Progenitor cell of endocrine pancreas (in vitro differentiated cells): ENCODE measurements at places on chromosomes 7 and 10.

GRCh38 chr10:92354587-92354986, 63.6 kb downstream of the MARCHF5 start:
- DNase-seq = no peak

DNA sequence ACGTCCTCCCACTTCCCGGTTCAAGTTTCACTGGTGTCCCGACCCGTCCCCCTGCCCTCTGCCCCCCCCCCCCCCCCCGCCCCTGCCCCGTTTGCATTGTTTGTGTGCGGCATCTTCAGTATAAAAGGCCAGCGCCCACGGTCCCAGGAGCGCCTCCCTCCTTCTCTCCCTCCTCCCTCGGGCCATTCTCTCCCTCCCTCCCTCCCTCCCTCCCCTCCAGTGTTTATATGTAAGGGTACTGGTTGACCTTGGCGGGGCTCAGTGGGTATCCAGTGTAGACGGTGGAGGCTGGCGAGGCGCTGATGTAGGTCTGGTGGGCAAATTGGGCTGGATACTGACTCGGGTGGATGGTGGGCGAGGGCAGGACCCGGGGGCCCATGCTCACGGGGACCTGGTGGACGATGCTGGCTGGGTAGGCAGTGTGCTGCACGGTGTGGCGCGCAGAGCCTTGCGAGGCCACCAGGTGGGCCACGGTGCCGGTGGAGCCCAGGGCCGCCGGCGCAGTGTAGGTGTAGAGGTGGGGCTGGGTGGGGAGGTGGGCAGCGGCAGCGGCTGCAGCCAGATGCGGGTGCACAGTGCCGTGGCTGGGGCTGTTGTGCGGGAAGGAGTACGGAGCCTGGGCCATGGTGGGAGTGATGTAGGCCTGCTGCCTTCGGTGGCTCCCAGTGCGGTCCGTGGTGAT, 49.4 kb downstream of the CLEC2L start:
- no peak for DNase-seq

GRCh38 chr10:130497056-130498010, 361.1 kb downstream of the GLRX3 start:
- DNase-seq = no peak

DNA sequence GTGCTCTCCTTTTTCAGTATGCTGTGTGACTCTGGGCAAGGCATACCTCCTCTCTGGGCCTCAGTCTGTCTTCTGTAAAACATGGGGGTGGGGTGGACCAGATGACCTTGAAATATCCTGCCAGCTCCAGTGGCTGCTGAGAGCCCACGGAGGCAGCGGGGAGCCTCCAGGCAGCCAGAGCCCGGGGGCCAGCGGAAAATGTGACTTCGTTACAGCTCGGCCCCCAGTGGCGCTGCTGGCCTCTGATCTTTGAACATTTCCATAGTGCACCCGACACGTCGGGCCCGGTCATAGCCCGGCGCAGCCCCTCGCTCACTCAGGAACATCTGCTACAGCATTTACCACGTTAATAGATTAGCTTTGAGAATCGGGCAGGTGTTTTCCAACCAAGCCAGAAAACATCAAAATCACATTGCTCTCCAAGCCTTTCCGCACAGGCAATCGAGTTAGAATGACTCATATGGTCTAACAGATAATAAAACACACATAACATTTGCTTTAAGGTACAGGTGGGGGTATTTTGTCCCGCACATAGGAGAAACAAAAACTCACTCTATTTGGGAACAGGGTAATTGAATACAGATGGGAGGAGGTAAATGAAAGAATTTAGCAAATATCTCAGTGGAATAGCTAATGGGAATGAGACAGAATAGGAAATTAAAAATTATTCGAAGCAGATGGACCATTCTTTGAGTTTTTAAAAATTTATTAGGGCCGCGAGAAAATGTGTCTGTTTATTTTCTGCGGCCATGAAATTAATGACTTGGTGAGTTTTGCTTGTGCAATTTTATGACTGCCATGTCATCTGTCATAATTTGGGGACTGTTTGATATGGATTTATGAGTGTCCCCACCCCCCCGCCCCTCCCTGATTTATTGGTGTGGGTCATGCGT, 26.3 kb upstream of the COMTD1 start:
- no peak for DNase-seq

DNA sequence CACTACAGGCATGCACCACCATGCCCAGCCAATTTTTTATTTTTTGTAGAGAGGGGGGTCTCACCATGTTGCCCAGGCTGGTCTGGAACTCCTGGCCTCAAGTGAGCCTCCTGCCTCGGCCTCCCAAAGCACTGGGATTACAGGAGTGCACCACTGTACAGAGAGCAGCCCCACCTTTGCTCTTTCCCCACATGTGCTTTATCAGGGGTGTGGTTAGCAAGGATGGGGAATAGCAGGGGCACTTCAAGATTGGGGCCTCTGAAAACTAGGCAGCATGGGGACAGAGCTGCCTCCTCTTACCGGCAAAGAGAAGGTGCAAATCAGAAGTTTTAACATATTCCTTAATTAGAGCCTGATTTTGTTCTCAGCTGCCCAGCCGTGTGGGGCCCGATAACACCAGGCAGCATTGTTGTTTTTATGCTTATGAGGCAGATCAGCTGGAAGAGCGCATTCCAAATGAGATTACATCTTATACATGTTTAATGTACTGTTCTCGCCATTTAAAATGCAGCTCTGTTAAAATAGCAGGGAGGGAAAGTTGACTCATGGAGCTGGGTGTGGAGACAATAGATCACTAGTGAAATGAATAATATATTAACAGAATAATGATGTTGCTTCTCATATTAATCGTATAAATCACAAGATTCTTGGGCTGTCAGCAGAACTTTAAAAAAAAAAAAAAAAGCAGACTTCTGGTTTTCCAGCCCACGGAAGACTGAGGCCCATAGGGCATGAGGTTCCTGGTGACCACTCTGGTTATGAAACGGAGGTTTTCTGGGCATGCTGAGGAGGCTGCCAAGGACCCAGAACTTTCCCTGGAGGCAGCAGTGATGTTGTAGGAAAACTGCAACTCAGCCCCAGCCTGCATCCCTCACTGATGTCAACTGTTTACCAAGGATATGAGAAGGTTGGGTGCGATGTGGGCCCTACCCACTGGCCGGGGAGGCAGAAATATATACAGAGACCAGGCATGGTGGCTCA, 62.5 kb downstream of the TMEM130 start:
- DNase-seq = no peak

DNA sequence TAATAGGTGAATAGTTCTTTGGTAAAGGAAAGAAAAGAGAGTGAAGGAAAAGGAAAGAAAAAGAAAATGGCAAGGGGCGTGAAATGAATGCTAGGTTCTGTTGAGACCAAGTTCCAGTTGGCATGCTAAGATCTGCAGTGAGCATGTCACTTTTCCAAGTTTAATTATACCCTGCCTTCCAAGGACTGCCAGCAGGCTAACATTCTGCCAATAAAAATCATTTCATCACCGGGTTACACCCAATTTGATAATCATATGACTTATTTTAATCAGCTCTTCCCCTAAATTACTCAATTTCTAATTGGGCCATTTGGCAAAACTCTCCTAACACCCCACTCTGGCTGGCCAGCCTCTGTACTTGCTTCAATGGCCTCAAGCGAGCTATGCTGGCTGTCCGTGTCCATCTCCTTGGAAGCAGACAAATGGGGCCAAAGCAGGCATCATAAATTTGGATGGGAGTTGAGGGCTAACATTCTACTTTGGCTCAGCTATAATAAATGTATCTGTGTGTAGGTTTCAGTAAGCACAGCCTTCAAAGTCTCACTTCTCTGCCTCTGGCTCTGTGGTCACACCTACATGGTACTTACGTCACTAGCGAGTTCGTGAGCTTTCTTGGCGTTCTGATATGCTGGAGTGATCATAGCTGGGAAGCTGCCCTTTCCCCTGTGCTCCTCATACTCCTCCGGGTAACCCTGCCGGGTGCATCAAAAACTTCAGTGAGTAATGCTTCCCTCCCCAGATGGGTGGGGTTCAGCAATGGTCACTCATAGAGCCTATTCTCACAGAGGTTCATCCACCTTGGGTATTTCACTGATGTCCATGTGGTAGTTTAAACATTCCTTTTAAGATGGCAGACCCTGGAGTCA, 17.3 kb downstream of the NRAP start:
- no peak for DNase-seq

DNA sequence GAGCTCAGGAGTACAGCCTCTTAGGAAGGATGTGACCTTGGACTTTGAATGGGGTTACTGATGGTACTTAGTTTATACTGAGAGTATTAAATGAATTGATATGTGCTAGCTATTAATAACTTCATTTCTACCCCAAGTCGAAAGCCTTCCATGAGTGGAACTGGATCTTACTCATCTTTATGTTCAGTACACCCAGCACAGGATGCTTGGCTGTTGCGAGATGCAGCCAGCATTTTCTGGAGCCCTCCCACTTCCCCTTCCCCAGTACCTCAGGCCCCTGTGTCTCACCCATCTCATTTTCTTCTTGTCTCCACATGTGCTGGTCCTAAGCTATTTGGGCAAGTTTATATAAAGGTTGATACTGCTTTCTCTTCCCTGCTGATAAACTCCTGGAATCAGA, 7.2 kb downstream of the UPP1 start:
- DNase-seq = no peak

- DNase-seq = no peak
These were observed 280 bp downstream of the DNAAF5 start for GRCh38 chr7:726854-727103.

GRCh38 chr10:12130237-12130872, 878 bp downstream of the SEC61A2 start:
- DNase-seq = no peak

DNA sequence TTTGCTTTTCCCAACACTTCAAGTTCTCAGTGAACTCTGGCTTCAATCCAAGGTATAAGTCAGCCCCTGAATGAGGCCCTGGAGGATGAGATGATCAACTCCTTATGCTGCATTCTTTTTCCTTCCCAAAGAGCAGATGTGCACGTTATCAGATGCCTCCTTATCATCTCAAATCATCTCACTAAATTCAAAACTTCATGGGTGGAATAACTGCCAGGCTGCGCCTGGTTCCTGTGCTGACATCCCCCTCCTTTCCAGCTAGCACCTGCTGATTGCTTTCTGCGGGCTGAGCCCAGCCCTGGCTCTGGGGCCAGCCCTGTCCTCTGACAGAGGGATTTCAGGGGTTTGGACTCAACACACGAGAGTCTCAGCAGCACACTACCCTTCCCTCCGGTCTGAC, 44.9 kb downstream of the TLL2 start:
- no peak for DNase-seq
